Epithelial cell of umbilical artery (primary cell): ENCODE measurements at places on chromosomes 16 and 17. TPM values are rescaled to one million over a fixed set of nuclear protein-coding genes. Genes with fewer than 3 reads are reported as not detected.

CCDC137 gene
- 9.3 and 10.7 TPM in 2 replicates for total RNA-seq

GSDMA gene
- not detected in 2 replicates for total RNA-seq

PMP22 gene
- total RNA-seq = 18.8 and 19.8 TPM in 2 replicates

OR3A3 gene
- not detected in 2 replicates for total RNA-seq

RNF43 gene
- total RNA-seq = 0.15 TPM in 1 of 2 replicates, not detected in the other

WNT9B gene
- not detected in 2 replicates for total RNA-seq

STRADA gene
- total RNA-seq = 11.7 and 25.4 TPM in 2 replicates

DNAI2 gene
- not detected in 2 replicates for total RNA-seq

MT1M gene
- total RNA-seq = not detected in 2 replicates

MYH8 gene
- total RNA-seq = not detected in 2 replicates

UBE2Z gene
- total RNA-seq = 48.2 and 53.9 TPM in 2 replicates

TEDC2 gene
- total RNA-seq = 7.4 and 9.1 TPM in 2 replicates

KCNH4 gene
- not detected in 2 replicates for total RNA-seq

SBK1 gene
- total RNA-seq = 0.15 and 0.32 TPM in 2 replicates

C1QTNF8 gene
- not detected in 2 replicates for total RNA-seq

LPCAT2 gene
- 29.6 and 50.3 TPM in 2 replicates for total RNA-seq

TBC1D26 gene
- not detected in 2 replicates for total RNA-seq

HOXB8 gene
- total RNA-seq = 2.0 and 3.6 TPM in 2 replicates

IKZF3 gene
- under 0.01 TPM in 1 of 2 replicates, not detected in the other for total RNA-seq

OTOP2 gene
- total RNA-seq = not detected in 2 replicates

CALB2 gene
- not detected in 2 replicates for total RNA-seq

ATXN7L3 gene
- total RNA-seq = 38.3 and 49.5 TPM in 2 replicates

ABI3 gene
- 24.0 and 24.9 TPM in 2 replicates for total RNA-seq

MARCHF10 gene
- total RNA-seq = under 0.01 TPM in 1 of 2 replicates, not detected in the other

ICAM2 gene
- 743 and 963 TPM in 2 replicates for total RNA-seq

SDR42E1 gene
- under 0.01 and 0.46 TPM in 2 replicates for total RNA-seq

GPR179 gene
- not detected in 2 replicates for total RNA-seq

IL34 gene
- total RNA-seq = 0.32 and 1.4 TPM in 2 replicates

PDE6G gene
- 0.76 and 0.97 TPM in 2 replicates for total RNA-seq

SPIRE2 gene
- 0.32 and 0.91 TPM in 2 replicates for total RNA-seq

TMIGD1 gene
- not detected in 2 replicates for total RNA-seq

FBXO39 gene
- 0.61 and 3.2 TPM in 2 replicates for total RNA-seq

RHBDF1 gene
- total RNA-seq = 16.6 and 19.5 TPM in 2 replicates

AIPL1 gene
- total RNA-seq = not detected in 2 replicates

ASPA gene
- total RNA-seq = under 0.01 TPM in 1 of 2 replicates, not detected in the other

KRTAP9-2 gene
- total RNA-seq = not detected in 2 replicates

CBFB gene
- total RNA-seq = 143 and 146 TPM in 2 replicates

KRTAP1-3 gene
- total RNA-seq = not detected in 2 replicates

KRTAP4-1 gene
- total RNA-seq = not detected in 2 replicates

GHDC gene
- total RNA-seq = 14.0 and 22.8 TPM in 2 replicates

TNFRSF12A gene
- 244 and 303 TPM in 2 replicates for total RNA-seq

DNAH2 gene
- total RNA-seq = under 0.01 and 0.30 TPM in 2 replicates

EVI2A gene
- total RNA-seq = 0.61 and 1.3 TPM in 2 replicates

SLFN11 gene
- 57.8 and 227 TPM in 2 replicates for total RNA-seq

CA5A gene
- total RNA-seq = not detected in 2 replicates

KRTAP4-6 gene
- total RNA-seq = not detected in 2 replicates

KRTAP1-1 gene
- total RNA-seq = not detected in 2 replicates

CCL3 gene
- not detected in 2 replicates for total RNA-seq

RPRML gene
- total RNA-seq = not detected in 2 replicates

TNFRSF13B gene
- not detected in 2 replicates for total RNA-seq

HS3ST4 gene
- total RNA-seq = not detected in 2 replicates

KRTAP4-5 gene
- total RNA-seq = not detected in 2 replicates

NUP93 gene
- total RNA-seq = 74.2 and 87.1 TPM in 2 replicates

CDC6 gene
- 22.4 and 45.3 TPM in 2 replicates for total RNA-seq

KRT17 gene
- total RNA-seq = 0.32 and 0.61 TPM in 2 replicates

C16orf74 gene
- 10.7 and 18.4 TPM in 2 replicates for total RNA-seq

CSH1 gene
- total RNA-seq = not detected in 2 replicates

CD300LB gene
- total RNA-seq = not detected in 2 replicates

SPNS2 gene
- 17.3 and 19.2 TPM in 2 replicates for total RNA-seq
